CMK (cell line): ENCODE measurements at places on chromosomes 5 and 9.

- no peak for DNase-seq
Measured at GRCh38 chr9:13181652-13182051, 97.8 kb downstream of the MPDZ start.

DNA sequence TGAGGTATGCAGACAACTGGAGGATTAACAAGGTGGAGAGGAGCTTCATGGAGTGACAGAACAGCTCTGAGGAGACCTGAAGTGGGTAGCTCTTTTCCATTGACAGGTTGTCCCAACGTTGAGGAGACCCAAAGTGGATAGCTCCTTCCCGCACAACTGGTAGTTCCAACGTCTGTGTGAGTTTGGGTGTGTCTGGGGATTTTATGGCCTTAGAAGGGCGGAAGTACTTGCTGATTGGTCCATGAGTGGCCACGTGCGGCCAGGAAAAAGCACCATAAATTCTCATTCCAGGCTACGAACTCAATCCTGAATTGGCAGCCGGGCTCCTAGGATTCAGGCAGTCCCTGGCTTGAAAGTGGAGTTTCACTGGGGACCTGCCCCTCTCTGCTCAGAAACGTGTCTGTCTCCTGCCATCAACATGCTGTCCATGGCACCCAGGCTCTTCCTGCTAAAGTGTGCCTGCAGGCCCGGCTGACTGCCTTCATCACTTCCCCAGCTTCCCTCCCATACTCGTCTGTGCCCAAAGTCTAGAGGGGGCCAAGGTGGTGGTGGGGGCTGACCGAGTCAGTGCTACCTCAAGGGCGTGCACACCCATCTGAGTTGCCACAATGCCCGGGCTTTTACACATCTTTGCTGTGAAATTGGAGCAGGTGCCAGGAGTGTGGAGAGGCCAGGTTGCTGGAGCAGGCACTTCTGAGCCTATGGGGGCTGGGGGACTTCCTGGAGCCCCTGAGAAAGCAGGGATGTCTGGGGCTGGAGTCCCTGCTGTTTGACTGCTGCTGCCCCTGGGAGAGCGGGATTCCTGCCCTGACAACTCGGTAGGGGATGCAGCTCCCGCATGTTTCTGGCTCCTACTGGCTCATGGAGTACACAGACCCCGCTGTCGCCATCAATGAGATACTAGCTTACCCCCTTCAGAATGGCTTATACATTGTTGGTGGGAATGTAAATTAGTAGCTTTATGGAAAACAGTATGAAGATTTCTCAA lies 2034.6 kb upstream of the ACO1 start:
- DNase-seq: no peak

DNA sequence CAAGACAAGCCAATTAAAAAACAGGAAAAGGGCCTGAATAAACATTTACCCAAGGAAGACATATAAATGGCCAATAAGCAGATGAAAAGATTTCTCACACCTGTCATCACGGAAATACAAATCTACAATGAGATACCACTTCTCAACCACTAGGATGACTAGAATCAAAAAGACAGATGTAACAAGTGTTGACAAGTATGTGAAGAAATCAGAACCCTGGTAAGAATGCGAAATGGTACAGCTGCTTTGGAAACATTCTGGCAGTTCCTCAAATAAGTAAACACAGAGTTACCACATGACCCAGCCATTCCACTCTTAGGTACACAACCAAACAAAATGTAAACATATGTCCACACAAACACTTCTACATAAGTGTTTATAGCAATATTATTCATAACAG lies 32.5 kb downstream of the LEAP2 start:
- DNase-seq: no peak

DNA sequence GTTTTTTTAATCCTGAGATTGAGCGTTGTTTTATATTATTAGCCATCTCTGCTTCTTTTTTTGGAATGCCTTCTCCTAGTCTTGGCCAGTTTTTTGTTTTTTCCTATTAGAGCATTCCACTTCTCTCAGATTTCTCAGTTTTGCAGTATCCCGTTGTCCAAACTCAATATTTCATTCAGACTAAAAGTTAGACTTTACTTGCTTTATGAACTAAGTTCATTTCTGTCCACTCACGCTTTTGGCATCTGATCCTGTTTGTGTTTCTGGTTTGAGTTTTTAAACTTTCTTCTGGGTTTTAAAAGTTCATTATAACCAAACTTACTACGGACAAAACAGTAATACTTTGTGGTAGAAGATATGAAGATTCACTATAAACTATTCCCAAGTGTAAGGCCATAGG lies 288.3 kb upstream of the MPDZ start:
- DNase-seq: no peak

- no peak for DNase-seq
Measured at GRCh38 chr9:134175808-134176598, 11.6 kb upstream of the RNU6ATAC start.

DNA sequence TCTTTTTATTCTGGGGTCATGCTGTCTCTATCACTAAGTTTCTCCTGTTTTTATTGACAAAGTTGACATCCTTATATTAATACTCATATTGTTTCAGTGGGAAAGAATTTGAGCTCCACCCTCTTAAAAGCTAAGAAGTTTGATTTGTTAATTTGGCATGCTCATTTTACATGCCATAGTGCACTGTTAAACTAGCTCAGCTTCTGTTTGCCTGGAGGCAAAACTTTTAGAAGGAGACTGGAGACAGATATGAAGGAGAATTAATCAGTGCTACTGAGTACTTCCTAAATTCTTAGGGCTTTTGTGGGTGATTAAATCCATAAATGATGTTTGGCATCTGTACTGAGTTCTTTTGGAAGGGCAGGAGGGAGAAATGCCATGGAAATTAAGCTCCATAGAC lies 138.9 kb downstream of the NTRK2 start:
- DNase-seq: no peak

DNA sequence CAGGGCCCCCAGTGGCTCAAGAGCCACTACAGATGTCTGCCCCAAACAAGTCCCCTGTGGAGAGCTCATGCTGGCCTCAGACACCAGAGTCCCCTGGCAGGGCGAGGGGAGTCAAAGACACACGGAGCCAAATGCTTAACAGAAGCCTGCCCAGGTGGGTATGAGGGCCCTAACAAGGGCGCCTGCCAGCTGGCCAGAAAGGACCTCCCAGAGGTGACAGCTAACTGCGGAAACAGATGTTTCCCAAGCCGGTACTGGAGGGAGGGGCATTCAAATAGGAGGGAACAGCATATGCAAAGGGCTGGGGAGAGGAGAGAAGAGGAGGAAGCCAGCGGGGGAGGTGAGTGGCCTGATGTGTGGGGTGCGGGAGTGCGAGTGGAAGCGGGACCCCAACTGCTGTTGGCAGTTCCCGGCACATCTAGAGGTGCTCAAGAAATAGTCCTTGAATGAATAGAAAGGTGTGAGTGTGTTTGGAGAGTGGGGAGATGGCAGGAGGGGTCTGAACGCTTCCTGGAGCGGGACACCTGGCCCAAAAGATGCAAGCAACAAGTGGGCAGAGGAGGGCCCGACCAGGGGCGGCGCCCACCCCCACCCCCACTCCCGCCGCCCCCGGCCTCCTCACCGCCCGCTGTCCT lies 824 bp downstream of the MXD3 start:
- no peak for DNase-seq

DNA sequence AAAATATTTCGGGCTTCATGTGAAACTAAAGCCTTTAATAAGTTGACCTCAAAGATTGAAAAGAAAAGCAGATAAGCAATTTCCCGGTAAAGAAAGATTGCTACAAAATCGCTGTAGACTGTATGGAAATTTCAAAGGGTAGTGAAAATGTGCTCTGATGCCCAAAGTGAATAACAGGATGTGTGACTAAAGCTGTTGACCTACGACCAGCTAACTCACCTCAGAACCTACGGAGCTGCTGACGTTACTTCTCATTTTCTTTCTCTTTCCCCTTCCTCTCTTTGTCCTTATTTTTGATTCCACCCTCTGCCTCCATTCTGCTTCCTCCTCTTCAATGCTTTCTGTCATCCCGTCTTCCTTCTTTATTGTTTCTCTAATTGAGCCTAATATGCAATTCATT lies 103.2 kb downstream of the PDE4D start:
- DNase-seq: no peak

- no peak for DNase-seq
Measured at GRCh38 chr5:136482206-136482605, 116.9 kb upstream of the TRPC7 start.

DNA sequence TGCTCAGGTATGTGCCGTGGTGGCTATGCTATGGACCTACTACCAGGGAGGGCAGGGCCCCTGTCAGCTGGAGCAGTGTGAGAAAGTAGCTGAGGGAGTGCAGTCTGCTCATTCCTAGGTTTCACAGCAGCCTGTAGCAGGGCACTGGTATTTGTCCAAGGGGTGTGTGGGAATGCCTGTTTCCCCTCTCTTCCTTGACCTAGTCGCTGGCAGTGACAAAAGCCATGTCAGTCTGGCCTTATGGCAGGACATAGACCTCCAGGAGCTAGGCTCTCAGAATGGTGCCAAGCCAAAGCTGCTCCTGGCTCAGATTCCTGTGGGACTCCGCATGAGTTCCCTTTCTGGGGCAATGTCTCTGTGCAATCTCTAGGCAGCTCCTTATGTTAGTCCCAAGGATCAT lies 253.9 kb upstream of the TYRP1 start:
- no peak for DNase-seq

DNA sequence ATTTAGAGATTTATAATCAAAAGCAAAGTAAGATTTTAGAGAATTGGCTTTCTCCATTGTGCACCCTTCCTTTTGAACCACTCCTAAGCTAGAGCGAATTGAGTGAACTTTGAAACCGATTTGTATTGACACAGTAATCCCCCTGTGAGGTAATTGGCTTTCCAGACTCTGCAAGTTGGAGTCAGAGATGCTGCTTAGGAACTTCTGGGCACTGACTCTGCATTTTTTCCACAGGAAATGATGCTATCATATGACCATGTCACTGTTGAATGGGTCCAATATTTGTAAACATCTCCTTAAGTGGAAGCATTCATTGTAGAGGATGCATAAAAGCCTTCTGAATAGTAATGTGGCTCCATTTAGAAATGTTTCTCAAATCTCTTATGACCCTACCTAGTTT lies 394.4 kb upstream of the ZNF608 start:
- DNase-seq: no peak

DNA sequence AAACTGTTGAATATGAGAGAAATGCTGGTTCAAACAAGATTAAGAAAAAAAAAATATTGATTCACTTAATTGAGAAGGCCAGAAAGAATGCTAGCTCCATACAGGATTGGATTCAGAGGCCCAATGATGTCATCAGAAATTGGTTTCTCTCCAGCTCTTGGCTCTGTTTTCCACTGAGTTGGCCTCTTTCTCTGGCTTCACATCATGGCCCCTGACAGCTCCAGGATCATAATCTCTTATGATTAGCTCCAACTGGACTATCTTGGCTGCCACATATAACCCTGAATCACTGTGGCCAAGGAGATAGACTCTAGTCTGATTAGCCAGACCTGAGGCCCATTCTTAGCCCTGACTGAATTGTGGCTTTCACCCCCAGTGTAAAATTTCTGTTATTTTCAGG lies 244.7 kb upstream of the GRAMD2B start:
- no peak for DNase-seq

GRCh38 chr9:131065599-131065998 lies 30.7 kb upstream of the AIF1L start:
- no peak for DNase-seq

DNA sequence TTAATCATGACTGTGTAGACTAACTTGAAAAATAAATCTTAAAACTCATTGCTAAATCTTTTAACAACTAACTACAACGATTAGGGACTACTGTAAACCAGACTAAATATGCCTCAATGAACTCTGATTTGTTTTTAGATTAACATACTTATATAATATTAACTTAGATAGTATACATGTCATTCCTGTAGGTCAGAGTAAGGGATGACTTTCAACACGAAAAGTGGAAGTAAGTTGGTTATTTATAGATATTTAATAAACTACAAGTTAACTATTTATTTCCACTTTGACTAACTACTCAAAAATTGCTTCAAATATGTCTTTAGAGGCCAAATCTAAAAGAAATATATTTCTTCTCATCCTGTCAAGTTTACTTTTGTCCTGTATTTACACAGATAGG lies 795.6 kb downstream of the PTPRD start:
- DNase-seq: no peak

- no peak for DNase-seq
Measured at GRCh38 chr5:76788362-76788761, 30.5 kb upstream of the F2RL1 start.

GRCh38 chr9:84711936-84712335 lies 42.4 kb downstream of the NTRK2 start:
- DNase-seq: no peak

GRCh38 chr9:69058101-69058500 lies 22.5 kb downstream of the FXN start:
- no peak for DNase-seq

GRCh38 chr5:139043157-139043905 lies 154.8 kb downstream of the SIL1 start:
- DNase-seq: no peak

DNA sequence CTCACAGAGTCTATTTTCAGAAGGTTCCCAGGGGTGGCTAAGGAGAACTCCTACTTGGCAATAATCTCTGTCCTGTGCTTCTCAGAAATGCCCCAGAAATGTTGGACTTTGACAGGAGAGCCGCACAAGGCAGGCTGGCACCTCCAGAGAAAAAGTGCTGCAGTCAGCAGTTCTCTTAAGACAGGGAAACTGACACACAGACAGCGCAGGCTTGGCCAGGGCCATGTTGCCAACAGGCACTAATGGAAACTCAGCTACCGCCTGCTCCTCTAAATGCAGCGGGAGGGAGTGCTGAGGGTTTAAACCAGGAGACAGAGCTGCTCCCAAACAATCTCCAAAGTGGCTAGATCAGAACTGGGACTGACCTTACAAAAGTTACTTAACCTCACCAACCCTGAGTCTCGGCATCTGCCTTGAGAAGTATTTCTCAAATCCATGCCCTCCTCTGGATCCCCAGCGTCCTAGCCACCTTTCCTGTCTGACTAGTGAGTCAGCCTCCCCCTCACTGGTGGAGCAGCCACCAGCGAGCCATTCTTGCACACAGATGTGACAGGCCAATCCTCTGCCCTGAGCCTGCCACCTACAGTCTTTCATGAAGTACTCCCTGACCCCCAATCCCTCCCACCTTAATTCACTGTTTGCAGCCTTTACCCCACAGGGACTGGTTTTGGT lies 186.4 kb downstream of the CDK5RAP2 start:
- DNase-seq: no peak

DNA sequence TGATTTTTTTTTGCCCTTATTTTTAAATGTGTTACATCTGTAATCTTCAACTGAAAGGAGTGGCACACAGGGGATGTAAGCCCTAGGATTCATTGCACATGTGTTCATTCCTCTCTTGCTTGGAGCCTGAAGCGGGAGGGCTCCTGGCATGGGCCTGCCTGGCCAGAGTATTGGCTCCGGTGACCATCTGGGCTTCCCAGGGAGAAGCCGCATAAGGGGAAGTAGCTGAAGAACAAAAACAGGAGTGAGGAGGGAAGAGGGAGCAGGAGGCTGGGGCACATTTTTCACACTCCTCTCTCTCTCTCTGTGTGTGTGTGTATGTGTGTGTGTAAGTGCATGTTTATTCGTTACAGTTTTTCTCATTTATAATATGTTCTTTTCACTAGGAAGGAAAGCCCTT lies 269.9 kb downstream of the PRR16 start:
- no peak for DNase-seq

GRCh38 chr5:60257596-60258271 lies 364.2 kb upstream of the PDE4D start:
- no peak for DNase-seq

- no peak for DNase-seq
Measured at GRCh38 chr9:93033531-93033930, 25.0 kb upstream of the SUSD3 start.
